ENCODE measurements at places on chromosomes 11 and 22.

DNA sequence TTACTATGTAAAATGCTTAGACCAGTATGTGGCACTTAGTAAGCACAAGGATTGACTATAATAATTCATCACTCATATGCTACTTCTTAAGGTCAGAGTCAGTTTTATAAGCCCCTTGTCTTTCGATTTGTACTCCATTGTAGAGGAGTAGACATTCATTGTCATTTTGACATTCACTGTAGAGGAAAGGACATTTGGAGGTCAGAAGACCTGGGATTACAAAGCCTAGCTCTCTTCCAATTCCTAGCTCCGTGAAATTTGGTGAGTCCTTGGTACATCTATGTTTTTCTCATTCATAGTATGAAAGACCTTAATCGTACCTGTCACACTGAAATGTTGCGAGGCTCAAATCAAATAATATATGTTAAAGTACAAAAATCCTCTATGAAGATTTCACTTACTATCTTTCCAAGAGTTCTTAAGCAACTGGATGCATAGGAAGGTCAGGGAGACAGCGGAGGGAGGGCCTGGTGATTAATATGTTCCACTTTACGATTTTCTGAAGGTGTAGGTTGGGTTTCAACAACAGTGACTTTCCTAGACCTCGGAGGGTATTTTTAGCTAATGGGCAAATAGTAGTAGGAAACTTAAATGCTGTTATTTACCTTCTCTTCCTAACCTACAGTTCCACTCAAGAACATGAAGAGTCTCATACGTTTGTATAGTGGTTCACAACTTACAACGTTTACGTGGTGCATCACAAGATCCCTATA is 1.4 kb upstream of the EMSY start:
- DNase-seq = no peak

DNA sequence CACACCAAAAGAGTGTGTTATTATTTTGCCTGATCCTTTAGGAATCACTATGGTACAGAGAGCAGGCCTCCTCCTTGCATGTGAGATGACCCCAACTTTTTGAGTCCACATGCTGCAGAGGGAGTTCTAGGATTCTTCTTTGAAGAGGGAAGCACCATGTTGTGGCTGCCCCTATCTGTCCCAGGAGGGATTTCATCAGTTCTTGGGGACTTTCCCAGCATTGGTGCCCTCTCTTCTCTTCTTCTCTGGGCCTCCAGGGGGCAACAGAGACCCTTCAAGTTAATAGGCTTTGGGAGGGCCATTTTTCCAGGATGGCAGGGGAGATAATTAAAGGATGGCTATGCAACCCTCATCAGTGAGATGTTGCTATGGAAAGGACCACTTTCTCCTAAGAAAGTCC is 3.6 kb downstream of the MMP1 start:
- DNase-seq = no peak

- no peak for DNase-seq
Measured at GRCh38 chr11:106309070-106309684, 231.7 kb downstream of the AASDHPPT start.

GRCh38 chr11:42329929-42330565 is 870.6 kb upstream of the LRRC4C start:
- no peak for DNase-seq

- no peak for DNase-seq
Measured at GRCh38 chr11:18280438-18281045, 14.5 kb downstream of the SAA1 start.

DNA sequence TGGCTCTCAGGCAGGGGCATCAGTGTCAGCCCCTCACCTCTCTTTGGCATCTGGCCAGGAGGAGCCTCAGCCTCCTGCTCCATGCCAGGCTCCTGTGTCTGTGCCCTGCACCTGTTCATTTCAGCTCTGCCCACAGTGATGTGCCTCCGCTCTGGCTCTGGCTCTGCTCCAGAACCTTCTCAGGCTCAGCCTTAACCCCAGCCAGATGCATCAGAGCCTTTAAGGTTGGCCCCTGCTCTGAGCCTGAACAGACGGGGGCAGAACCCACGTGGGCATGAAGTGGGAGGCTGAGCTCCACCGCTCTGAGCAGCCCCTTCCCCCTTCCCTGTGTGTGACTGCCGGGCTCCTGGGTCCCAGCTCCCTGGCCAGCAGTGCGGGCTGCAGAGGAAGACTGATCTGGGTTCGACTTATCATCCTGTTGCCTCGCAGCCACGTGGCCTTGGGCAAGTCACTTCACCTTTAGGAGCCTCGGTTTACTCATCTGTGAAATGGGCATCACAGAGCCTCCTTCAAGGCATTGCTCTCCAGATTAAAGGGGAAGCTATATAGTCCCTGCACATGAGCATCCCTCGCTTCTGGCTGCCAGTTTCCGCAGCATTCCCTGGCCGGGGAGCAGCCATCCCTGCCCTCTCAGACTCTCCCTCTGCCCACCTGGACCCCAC is 44.7 kb upstream of the RTL6 start:
- DNase-seq = no peak

GRCh38 chr11:9838961-9839360 is 175.1 kb downstream of the SWAP70 start:
- DNase-seq = no peak

DNA sequence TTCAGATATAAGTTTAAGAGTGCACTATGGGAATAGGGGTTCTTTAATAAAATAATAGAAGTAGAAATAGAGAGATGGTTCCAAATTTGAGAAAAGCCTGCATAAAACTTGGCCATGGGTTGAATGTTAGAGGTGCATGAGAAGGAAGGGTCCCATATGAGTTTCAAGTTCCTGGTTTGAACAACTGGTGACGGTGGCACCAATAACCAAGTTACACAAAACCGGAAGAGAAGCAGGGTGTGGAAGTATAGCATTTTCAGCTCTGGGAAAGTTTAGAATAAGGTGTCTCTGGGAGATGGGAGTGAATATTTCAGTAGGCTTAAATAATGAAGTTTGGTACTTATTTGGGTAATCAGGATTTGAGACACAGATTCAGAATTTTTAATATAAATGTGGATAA is 2.4 kb downstream of the CASP1 start:
- DNase-seq = no peak

- no peak for DNase-seq
Measured at GRCh38 chr11:131899950-131900580, 529.6 kb downstream of the NTM start.

- no peak for DNase-seq
Measured at GRCh38 chr11:2271077-2271326, 614 bp upstream of the ASCL2 start.

DNA sequence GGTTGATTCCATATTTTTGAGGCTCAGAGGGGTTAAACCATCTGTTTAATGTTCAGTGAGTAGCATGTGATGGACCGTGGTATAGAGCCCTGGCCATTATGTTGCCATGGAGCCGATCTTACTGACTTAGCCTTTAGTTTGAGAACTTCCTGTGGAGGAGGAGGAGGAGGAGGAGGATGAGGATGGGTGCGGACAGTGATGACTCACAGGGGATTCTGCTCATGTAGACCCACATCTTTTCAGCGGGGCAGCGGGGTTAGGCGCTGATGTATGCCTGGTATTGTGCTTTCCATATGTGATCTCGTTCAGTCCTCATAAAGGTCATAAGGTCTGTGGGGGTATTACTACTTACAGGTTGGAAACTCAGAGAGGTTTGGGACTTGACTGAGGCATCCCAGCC is 13.9 kb downstream of the STX3 start:
- no peak for DNase-seq

- DNase-seq = no peak
Measured at GRCh38 chr11:121914508-121915059, 201.4 kb downstream of the BLID start.

- no peak for DNase-seq
Measured at GRCh38 chr11:66858939-66859685, 2.2 kb downstream of the LRFN4 start.

- DNase-seq = no peak
Measured at GRCh38 chr22:37618072-37618656, 9.5 kb downstream of the GGA1 start.

GRCh38 chr11:60948250-60948649 is 3.7 kb downstream of the SLC15A3 start:
- no peak for DNase-seq

GRCh38 chr11:9273376-9274336 is 8.5 kb upstream of the DENND5A start:
- no peak for DNase-seq

GRCh38 chr11:68481579-68482240 is 21.2 kb downstream of the PPP6R3 start:
- no peak for DNase-seq

- DNase-seq = no peak
Measured at GRCh38 chr22:31342389-31343140, 3.6 kb downstream of the PATZ1 start.

GRCh38 chr11:66221012-66221411 is 47.4 kb upstream of the RAB1B start:
- no peak for DNase-seq

- no peak for DNase-seq
Measured at GRCh38 chr11:102448869-102449224, 3.7 kb downstream of the TMEM123 start.

DNA sequence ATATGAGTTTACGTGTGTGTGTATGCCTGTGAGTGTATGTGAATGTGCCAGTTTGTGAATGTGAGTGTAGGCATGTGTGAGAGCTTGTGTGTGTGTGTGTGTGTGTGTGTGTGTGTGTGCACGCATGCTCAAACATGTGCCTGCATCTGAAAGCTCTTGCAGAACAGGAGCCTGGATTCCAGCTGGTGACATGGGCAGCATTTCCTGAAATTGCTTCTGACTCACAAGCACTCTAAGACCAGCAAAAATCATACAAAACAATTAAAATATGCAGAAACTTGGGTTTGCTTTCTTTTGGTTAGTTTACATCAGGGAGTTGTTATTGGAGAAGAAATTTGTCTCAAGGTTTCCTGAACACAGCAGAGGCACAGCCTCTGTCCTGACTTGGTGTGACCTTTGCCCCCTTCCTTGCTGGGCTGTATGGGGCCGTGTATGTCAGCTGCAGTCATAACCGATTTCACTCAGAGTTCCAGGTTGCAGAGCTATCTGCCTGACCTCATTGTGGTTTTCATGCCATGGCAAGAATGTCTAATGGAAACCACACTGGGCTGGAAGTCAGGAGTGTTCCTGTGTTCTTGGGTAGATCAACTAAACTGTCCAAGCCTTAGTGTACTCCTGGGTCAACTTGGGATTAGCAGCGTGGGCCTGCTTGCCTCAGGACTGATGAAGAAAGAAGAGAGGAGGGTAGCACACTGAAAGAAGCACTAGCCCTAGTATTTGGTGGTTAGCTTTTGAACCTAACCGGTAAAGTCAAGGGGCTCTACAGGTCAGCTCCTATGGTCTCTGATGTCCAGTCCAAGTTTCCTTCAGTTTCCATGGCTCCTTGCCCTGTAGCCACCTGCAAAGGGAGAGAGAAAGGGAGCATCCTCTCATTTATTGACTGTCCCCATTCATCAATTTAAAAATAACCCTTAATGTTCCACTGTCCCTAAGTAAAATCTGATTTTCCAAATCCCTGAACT is 143.7 kb downstream of the SNX19 start:
- DNase-seq = no peak

DNA sequence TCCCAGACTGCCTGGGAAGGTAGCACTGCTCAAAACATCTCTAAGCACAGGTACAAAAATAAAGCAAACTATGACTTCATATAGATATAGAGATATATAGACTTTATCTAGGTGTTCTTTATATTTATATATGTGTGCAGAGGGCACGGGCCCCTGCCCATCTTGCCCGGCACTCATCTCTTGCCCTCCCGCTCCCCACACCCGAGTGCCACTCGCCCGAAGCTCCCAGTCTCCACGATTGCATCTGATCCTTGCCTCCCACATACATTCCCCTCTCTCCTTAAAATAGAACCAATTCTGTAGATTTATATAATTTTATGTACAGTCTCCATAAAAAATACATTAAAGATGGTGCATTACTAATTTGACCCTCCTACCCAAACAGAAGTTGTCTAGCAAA is 55.5 kb downstream of the IGSF9B start:
- no peak for DNase-seq

DNA sequence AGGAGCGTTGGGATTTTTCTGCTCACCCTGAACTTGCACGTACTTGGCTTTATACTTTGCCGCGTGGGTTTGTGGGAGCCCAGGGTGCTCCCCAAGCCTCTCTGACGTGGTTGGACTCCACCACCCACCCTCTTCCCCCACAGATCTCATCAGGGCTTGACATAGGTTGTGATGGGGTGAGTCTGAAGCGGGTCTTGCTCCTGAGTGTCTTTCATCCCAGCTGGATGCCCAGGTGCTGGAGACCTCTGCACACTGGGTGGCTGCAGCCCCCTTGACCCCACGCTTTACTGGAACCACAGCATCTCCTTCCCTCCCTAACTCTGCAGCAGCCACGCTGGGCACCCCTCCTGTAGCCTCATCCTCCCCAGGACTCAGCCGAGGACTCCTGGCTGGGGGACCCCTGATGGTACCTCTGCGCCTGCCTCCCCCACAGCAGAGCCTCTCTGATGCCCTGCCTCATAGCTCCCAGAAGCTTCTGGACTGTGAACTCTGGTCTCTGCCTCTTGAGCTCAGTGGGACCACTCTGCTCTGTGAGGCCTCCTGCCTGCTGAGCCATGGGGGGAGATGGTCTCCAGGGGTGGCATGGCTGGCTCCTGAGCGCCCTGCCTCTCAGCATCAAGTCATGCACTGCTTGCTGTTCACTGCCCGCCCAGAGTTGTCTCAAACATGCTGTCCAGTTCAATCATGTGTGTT is 45.2 kb downstream of the MYEOV start:
- no peak for DNase-seq

GRCh38 chr11:32561835-32562234 is 21.8 kb upstream of the EIF3M start:
- DNase-seq = no peak

DNA sequence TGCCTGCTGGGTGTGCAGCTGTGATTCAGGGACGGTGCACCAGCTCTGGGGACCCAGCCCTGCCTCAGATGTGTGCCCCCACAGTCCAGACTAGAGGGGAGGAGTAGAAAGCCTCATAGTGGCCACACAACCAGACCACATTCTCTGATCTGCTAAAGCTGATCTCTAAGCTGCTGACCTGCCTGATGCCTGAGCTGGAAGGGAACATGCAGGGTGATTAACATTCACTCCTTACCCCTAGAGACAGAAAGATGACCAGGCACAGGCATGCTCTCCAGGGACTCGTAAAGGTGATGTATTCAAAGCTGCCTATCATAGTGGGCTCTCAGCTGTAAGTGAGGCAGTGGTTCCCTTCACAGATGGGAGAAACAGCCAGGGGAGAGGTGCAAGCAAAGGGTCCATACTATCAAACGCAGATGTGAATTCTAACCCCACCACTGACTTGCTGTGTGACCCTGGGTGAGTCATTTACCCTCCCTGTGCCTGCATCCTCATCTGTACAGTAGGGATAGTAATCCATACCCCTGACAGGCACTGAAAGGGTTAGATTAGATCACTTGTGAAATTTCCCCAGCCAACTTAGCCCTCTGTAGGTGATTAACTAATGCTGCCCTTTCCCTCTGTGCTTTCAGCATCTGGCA is 29.0 kb upstream of the LRRC32 start:
- no peak for DNase-seq

DNA sequence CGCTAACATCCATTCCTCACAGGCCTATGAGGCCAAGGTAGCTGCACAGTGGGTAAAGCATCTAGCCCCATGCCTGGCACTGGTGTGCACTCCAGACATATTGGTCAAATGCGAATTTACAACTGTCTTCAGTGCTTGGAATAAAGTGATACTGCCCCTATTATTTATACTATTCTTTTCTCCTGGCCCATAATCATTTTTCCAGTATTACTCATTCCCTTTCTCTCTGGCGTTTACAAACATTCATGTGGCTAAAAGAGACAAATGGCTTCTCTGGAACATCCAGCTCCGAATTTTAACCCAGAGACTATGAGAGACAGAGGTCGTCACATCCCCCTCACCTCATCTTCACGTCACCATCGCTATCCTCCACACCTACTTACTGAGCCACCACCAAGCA is 87.2 kb upstream of the PITPNB start:
- DNase-seq = no peak

- no peak for DNase-seq
Measured at GRCh38 chr11:66287889-66288670, 863 bp downstream of the YIF1A start.

Data from urinary bladder (tissue), 4 donors.